ENCODE measurements at places on chromosomes 7 and 10. TPM values are rescaled to one million over a fixed set of nuclear protein-coding genes. Genes with fewer than 3 reads are reported as not detected.

Gene ARHGAP22
- 45.6 TPM for total RNA-seq

Gene SBDS
- total RNA-seq = 83.7 TPM

Gene OAT
- total RNA-seq = 202 TPM

Gene GAD2
- not detected for total RNA-seq

Gene SUV39H2
- total RNA-seq = 6.9 TPM
